Midbrain (tissue), 1 donor: ENCODE measurements at places on chromosomes 5 and 9.
A peak's percentile ranks its signal among the peaks of the same experiment; 100 is the strongest.

DNA sequence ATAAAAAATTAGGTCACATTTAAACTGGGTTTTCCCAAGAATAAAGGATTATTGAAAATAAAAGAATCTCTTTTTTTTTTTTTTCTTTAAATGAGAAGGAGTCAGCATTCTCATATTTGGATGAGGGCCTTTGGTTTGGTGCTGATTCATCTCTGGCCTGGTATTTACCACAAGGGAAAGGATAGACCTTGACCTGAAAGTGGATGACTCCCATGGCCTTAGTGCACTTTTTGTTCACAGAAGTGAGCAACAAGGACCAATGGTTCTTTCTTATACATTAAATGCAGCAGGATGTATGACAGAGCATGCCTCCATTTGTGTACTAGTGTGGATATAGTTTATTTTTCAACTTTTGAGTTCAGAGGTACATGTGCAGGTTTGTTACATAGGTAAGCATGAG lies 6.9 kb downstream of the YTHDC2 start:
- DNase-seq = no peak

DNA sequence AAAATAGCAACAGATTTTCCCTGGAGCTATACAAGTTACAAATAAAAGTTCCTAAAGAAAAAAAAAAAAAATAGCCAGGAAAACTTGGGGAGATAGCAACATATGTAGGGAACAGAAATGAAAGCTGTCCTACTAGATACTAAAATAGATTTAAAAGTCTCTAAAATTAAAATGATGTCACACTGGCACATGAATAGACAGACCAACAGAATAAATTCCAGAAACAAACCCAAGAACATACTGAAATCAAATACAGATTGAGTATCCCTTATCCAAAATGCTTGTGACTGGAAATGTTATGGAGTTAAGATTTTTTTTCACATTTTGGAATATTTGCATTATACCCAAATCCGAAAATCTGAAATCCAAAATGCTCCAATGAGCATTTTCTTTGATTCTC lies 23.8 kb downstream of the GOLPH3 start:
- no peak for DNase-seq

- DNase-seq = no peak
These were observed 116.7 kb downstream of the NR6A1 start for GRCh38 chr9:124654431-124654830.

GRCh38 chr9:70902171-70902570 lies 219.2 kb downstream of the TRPM3 start:
- no peak for DNase-seq

GRCh38 chr5:180375955-180376354 lies 22.8 kb upstream of the GFPT2 start:
- DNase-seq = no peak

- peak; percentile 84 for DNase-seq
These were observed 138.1 kb downstream of the C9orf50 start for GRCh38 chr9:129482521-129483414.

GRCh38 chr5:157828944-157829639 lies 29.9 kb downstream of the CLINT1 start:
- no peak for DNase-seq

DNA sequence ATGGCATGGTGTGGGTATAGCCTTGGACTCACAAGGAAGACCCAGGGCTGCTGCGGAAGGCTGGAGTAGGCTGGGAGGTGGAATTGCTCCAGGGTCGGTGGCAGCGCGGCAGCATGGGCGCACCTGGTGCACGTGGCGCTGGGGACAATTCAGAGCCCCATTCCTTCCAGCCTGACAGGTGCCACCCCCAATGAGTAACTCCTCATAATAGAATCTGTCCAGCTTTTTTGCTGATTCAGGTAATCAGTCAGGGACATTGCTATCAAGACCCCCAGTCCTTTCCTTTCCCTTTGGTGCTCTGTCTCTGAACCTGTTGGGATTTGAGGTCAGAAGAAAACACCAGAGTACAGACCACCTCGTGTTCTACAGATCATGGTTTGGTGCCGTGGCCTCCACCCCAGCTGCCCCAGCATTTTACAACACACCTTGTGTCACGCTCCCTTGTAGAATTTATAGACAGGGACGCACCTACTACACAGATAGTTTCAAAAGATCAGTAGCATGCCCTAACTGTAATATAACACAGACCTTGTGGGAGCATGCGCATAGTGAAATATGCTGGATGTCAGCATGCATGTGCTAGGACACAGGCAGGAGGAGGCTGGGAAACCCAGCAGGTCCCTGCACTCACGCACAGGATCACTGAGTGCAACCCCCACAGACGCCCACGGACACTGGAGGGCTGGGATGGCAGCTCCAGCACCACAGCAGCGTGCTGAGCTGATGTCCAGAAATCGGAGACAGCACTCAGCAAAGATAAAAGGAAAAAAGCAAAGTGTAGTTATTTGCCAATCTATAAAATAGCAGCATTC lies 47.9 kb upstream of the CTSL start:
- no peak for DNase-seq

- no peak for DNase-seq
These were observed 18.9 kb downstream of the ADAMTS2 start for GRCh38 chr5:179326122-179326927.

- peak; percentile 20 for DNase-seq
These were observed 13.3 kb upstream of the SEPTIN8 start for GRCh38 chr5:132790201-132790865.

DNA sequence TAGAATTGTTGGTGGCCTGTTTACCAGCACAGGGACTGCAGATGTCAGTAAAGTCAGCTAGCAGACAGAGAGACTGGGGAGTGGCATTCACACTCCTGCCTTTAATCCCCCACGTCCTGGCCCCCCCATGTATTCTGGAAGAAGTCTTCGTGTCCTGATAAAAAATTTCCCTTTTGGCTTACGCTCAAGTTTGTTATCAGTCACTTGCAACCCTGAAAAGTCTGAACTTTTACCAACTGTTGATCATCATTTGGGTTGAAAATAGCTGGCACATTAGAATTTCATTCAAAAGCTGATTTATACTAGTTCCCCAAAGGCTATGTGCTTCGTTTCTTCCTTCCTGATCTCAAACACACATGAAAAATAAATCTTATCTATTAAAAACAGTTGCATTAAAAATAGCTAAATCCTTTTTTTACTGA lies 5.8 kb upstream of the CRHBP start:
- no peak for DNase-seq

GRCh38 chr5:161442471-161442870 lies 104.1 kb downstream of the GABRB2 start:
- no peak for DNase-seq

GRCh38 chr9:135949501-135950134 lies 11.6 kb downstream of the UBAC1 start:
- DNase-seq = no peak
